ENCODE measurements at places on chromosomes 2 and 18.

DNA sequence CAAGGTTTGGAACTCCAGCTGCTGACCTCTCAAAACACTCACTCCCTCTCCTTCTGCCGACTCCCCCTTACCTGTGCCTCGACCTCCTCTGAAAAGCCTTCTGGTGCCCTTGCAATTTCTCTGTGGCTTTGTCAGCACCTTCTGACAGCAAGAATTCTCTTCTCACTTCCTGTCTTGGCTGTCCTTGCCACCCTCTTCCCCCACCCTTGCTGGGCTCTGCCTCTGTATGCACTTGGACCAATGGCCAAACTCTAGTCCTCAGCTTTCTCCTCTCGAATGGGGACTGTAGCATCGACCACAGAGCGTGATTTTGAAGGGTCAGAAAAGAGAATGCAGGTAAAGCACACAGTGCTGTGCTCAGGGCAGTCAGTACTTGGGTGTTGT lies 99.0 kb downstream of the HS1BP3 start:
- DNase-seq, result no peak

DNA sequence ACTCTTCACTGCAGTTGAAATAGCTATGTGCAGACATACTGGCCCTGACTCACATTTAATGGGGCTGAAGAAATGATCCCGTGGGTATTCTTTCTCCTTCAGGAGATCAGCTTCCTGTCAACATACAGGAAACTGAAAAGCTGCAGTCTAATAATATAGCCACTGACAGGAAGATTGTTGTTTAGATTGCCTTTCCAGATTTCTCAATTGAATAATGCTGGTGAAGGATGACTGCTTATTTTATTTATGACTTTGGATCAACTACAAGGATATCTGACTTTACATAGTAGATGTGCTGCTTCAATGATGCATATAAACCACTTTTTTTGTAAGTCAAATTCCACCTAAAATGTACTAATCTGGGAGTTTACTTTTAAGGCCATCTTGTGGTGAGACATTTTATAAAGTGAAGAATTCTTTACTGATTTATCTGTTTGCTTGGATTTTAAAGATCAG lies 93.4 kb upstream of the MAP4K3 start:
- DNase-seq, result no peak

GRCh38 chr2:197007716-197008628 lies 81.5 kb upstream of the PGAP1 start:
- no peak for DNase-seq

- DNase-seq, result no peak
Observed at GRCh38 chr2:223943561-223944008, 1.6 kb downstream of the WDFY1 start.

GRCh38 chr2:214410918-214411554 lies at the start of gene VWC2L:
Gene VWC2L, plus strand, starts transcription at chr2:214411054. Its CDS starts 3,140 bp downstream, at chr2:214414194.
- peak; percentile 32 for DNase-seq

DNA sequence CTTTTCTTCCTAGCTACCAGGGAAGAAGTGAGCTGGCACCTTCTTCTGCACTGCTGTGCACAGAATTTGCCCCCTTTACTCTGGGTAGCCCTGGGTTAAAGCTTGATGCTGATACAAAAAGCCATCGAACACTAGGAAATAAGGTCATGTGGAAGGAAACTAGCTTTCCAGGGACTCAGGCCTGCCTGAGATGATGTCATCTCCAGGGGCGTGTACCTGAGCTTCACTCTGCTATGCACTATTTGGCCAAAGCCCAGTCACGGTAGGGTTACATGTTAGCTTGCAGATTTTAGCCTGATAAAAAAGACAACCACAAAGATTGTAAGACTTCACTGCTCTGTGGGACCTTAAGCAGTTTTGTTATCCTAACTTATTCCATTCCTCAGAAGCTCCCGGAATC lies 20.4 kb downstream of the EDAR start:
- no peak for DNase-seq

DNA sequence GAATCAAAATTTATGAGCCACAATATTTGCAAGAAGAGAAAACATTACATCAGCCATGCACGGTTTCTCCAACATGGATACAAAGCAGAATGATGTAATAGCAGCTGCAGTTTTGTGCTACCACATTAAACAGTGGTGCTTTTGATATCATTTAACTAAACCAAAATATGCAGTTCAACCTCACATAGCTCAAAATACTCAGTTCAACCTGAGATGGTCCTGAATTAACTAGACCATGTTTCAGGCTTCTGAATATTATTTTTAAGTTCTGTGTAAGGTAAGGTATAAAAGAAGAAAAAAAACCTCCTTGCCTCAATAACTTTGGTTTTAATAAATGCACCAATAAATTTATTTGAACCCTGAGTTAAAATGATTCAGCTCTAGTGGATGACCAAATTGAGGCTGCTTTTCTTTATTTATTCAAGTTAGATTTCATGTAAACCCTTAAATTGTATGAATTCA lies 18.8 kb upstream of the TSPYL6 start:
- DNase-seq, result no peak

DNA sequence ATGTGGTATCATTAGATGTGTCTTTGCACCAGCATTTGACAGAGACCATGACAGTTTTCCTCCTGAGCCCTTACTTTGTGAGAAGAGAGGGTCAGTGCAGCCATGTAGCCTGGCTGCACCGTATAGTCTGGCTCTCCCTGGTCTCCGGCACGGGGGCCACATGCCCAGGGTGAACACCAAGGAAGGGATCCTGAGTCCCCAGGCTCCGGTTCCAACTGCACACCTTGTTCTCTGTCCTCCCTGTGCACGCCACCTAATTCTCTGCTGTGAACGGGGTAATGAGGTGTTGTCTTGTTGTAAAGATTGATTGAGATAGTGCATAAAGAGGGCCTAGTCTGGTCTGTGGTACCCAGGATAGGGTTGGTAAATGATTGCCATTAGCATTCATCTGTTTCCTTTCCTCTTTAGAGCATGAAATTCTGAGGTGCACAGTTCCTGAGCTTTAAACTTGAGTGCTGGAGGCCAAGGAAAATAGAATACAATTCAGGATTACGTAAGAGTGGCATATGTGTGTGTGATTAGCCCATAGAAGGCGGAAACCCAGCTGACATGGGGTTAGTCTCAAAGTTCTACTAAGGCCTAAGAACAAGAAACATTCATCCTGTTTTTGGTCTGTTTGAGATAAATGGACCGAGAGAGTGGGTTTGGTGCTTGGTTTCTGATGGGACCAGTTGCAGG lies 55.5 kb downstream of the NCK2 start:
- no peak for DNase-seq

DNA sequence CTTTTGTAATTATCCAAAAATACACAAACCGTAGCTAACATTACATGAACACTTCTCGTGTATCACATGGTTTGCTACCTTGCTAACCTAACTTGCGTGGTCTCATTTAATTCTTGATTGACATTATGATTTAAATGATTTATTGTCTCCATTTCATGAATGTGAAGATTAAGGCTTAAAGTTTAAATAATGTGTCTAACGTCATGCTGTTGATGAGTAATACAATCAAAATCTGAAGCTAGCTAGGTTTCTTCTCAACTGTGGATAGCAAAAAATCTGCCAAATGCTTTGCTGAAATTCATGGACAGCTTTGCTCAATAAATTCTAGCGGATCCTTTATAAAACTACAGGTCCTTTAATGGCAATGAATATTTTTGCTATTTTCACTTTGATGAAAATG lies 274.1 kb upstream of the MC4R start:
- DNase-seq, result no peak

GRCh38 chr18:36993068-36993467 lies 164.1 kb downstream of the KIAA1328 start:
- no peak for DNase-seq

DNA sequence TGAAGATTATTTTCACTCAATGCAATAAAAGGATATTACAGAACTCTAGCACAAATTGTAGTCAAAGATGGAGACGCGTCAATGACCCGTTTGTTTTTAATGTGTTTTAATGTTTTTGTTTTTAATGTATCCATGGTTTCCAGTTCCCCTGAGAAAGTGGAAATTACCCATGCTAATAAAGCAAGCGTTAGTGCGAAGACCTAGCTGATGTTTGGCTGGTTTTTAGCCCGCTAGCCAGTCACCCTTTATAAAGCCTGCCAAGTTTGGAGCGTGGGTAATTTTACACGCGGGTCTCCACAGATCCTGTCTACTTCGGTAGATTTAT lies 430 bp upstream of the CHMP1B start:
- no peak for DNase-seq

GRCh38 chr2:58913082-58913726 lies 672.1 kb upstream of the FANCL start:
- peak; percentile 5 for DNase-seq

DNA sequence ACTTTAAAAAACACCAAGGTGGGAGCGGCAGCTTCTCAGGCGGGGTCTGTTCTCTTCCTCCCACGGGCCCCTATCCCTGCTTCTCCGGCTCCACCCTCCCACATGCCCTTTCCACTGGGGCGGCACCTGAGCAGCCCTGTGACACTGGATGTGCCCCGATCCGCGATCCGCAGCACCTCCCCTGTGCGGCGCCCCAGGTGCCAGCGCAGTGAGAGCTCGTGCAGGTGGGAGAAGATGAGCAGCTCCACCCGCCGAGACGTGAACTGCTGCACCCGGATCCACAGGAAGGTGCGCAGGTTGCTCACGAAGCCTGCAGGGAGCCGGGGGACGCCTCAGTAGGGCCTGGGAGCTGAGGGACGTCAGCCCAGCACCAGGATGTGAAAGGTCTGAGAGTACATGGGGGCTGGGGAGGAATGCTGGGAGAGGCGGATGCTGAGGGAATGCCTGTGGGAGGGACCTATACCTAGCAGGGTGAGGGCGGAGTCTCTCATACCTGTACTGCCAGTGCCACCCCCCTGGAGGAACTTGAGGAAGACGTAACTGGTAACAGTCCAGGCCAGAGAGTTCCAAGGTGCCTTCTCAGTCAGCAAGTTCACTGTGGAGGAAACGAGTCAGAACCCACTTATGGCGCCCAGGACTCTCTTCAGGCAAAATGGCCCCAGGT lies 2.8 kb downstream of the ABCB6 start:
- no peak for DNase-seq

DNA sequence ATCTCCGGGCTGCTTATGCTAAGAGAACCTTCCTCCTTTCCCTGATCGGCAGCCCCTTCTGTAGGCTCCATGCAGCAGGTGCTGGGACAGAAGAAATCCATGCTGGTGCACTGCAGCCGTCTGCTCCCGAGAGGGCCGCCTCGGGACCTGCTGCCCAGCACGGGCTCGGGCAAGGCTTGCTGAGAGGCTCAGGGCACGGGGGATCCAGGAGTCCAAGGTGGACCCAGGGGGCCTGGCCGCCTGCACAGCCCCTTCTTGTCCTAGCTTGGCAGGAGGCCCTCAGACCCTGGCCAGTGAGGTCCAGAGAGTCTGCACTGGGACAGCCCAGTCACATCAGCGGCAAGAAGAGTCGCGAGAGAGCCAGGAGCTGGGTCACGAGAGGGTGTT lies 13.3 kb upstream of the DUSP2 start:
- no peak for DNase-seq

DNA sequence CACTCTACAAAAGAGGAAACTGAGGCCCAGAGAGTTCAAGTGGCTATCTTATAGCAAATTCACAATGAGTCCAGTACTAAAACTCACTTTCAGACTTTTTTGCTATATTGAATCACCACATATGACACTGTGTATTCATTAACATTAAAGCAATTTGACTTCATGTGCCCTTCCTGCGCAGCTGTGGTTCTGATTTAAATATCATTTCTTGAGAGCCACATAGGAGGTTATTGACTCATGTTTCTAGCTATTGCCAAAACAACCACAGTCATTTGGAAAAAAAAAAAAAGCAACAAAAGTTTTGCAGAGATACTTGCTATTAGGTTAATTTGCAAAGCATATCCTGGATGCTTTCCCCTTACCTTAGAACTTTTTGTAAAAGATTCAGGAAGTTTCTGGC lies 341.2 kb downstream of the PIK3C3 start:
- no peak for DNase-seq

DNA sequence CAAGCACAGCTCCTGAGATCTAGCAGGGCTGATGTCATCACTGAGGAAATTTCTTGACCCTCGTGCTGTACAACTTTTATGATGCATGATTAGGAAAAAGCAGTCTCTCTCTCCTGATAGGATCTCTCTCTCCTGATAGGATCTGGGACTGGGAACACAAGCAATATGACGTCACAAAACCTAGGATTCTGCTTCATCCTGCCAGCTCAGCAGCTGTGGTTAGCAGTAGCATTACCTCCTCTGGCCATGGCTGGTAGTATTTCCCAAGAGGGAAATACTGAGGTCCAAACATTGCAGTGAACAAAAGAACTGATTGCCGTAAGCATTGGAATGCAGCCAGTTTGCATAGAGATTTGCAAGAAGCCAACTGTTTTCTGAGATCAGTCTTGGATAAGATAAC lies 521.2 kb upstream of the POU3F3 start:
- no peak for DNase-seq

GRCh38 chr2:22784566-22784965 lies 600.4 kb upstream of the KLHL29 start:
- no peak for DNase-seq

GRCh38 chr18:32771169-32771751 lies 1.6 kb downstream of the KLHL14 start:
- peak; percentile 68 for DNase-seq

- DNase-seq, result no peak
Observed at GRCh38 chr2:233992513-233993217, 57.8 kb upstream of the SPP2 start.

DNA sequence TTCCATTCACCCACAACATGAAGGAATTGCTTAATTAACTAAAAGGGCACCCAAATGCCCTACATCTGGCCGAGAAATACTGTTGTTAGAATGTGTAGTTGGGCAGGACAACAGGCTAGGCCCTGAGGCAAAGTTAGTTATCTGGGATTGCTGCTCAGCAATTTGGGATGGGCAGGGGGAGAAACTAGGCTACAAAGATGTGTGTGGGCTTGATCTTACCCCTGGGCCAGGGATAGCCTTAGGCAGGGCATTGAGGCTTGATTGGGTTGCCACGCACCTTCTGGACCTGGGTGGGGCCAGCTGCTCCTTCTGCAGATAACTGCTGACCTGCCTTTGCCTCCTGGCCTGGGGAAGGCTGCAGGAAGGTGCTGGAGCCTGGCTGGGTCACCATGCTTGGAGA lies 9.4 kb downstream of the IL18RAP start:
- DNase-seq, result no peak

DNA sequence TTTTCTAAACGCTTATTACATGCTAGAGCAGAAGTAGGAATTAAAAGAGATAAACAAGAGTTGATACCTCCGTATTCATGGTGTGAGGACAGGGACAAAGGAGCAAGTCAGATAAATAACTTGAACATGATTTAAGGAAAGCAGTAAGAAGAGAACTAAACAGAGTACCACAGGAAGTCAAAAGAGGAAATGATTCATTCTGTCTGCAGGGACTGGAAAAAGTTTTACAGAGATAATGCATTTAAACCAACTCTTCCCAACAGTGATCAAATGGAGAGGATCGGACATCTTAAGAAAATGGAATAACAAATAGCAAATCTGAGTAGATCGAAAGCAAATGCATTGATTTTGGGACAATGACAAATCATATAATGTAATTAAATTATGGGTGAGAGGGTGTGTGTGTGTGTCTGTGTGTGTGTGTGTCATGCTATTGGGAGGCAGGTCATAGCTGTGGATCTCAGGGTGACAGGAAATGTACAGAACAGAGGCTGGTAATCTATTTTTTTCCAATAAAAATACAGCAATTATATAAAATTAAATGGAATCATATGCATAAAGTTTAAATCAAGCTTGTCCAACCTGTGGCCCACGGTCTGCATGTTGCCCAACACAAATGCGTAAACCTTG lies 113.4 kb downstream of the MC4R start:
- no peak for DNase-seq

- no peak for DNase-seq
Observed at GRCh38 chr18:10856132-10856531, 293.2 kb downstream of the PIEZO2 start.
